ENCODE measurements at places on chromosomes 4 and X.

- H3K36me3 ChIP-seq = no peaks in the 10 kb centered on the region
- no peak for DNase-seq
- H3K27ac ChIP-seq = no peak overlapping the region
- H3K4me3 ChIP-seq = no peak overlapping the region
- no peaks in the 10 kb centered on the region for H3K27me3 ChIP-seq
Measured at GRCh38 chrX:56800801-56801200, 71.8 kb downstream of the NBDY start.

GRCh38 chr4:108533245-108533844 lies 87.0 kb upstream of the RPL34 start:
- no peaks in the 10 kb centered on the region for H3K4me1 ChIP-seq
- H3K36me3 ChIP-seq = no peaks in the 10 kb centered on the region
- no peak overlapping the region for H3K4me3 ChIP-seq
- H3K27me3 ChIP-seq = no peaks in the 10 kb centered on the region

DNA sequence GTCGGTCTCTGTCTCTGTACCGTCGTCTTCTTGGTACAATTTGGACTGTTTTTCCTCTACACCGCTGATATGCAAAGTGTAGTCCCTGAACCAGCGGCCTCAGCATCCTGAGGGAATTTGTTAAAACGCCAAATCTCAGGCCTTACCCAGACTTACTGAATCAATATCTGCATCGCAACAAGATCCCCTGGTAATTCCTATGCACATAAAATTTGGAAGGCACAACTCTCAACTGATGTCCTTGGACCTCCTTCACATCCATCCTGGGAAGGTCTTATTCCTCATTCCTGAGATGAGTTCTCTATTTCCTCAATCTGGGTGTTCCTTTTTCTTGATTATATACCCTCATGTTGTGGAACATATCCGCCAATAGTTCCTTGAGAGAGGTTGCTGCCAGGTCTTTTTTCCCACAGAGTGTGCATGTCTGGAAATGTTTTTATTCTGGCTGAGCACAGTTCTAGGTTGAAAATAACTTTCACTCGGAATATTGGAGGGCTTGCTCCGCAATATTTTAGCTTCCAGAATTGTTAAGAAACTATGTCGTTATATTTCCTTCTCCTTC lies 738 bp upstream of the HPF1 start:
- H3K4me1 ChIP-seq = peaks cover 10% of the 10 kb centered on the region
- H3K36me3 ChIP-seq = no peaks in the 10 kb centered on the region
- H3K27me3 ChIP-seq = no peaks in the 10 kb centered on the region
- no peak for DNase-seq
- H3K27ac ChIP-seq = peak overlapping the region; percentile 63

GRCh38 chrX:10471418-10471817 lies 149.0 kb downstream of the MID1 start:
- H3K36me3 ChIP-seq = no peaks in the 10 kb centered on the region
- no peaks in the 10 kb centered on the region for H3K4me1 ChIP-seq
- no peak for DNase-seq
- H3K27me3 ChIP-seq = no peaks in the 10 kb centered on the region

DNA sequence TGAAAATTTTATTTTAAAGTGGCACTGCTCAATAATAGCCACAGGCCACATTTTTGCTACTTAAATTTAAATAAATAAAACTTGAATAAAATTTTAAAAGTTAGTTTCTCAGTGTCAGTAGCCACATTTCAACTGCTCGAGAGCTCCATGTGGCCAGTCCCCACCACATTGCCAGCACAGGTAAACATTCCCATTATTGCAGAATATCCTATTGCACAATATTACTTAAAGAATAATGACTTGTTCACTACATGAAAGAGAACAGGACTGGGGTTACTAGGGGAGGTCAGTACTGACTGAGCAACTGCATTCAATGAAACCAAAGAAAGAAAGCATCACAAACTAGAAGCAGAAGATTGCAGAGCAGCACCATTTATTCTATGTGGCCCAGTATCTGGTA lies 2201.6 kb upstream of the TENM3 start:
- no peaks in the 10 kb centered on the region for H3K36me3 ChIP-seq
- DNase-seq = no peak
- no peaks in the 10 kb centered on the region for H3K4me1 ChIP-seq

DNA sequence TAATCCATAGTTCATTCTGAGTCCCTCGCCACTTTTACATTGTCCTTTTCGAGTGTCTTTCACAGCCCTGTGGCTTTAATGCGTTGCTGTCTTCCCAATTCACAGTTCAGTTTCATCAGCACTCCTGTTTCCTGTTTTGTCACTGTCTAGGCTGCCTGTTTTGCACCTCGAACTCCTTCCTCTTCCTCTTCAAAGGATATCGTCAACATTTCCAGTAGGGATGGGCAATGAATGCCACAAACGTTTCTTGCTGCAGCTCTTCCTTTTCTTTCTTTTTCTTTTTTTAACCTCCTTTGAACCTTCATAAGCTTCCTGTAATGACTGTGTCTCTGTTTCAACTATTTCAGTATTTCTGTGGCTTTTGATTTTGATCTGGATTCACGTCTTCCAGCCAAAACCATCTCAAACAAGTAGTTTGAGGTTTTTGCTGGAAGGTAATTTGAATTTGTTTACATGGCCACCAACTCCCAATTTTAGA lies 105.4 kb downstream of the ANXA3 start:
- no peak overlapping the region for H3K4me3 ChIP-seq
- no peaks in the 10 kb centered on the region for H3K27me3 ChIP-seq
- no peak for DNase-seq
- H3K36me3 ChIP-seq = no peaks in the 10 kb centered on the region

DNA sequence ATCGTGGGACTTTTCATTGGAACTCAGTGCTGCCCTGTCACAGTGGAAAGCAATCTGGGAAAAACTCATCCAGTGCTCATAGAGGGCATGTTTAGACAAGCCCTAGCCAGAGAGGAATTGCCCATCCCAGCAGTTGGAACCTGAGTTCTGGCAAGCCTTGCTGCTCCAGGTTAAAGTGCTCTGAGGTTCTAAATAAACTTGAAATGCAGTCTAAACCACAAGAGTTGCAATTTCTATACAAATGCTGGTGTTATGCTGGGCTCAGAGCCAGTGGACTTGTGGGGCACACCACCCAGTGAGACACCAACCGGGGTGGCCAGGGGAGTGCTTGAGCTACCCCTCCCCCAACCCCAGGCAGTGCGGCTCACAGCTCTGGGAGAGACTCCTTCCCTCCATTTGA lies 142.8 kb upstream of the PPP1R2C start:
- no peaks in the 10 kb centered on the region for H3K27me3 ChIP-seq
- H3K27ac ChIP-seq = no peak overlapping the region
- no peaks in the 10 kb centered on the region for H3K36me3 ChIP-seq
- H3K4me3 ChIP-seq = no peak overlapping the region
- H3K4me1 ChIP-seq = no peaks in the 10 kb centered on the region

DNA sequence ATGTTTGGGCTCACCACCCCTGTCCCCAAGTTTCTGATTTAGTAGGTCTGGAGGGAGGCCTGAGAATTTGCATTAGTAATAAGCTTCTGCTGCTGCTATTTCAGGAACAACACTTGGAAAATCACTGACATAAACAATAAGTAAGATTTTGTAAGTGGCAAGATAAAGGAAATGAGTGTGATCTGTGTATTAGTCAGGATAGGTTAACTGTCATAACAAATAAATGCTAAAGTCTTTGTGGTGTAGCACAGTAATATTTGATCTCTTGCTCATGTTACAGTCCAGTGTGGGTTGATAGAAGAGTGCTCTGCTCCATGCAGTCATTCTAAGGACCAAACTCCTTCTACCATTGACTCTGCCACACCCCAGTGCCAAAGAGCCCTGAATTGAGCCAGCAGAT lies 67.0 kb downstream of the NHS start:
- no peaks in the 10 kb centered on the region for H3K4me1 ChIP-seq
- H3K27ac ChIP-seq = no peak overlapping the region
- no peaks in the 10 kb centered on the region for H3K27me3 ChIP-seq
- no peak overlapping the region for H3K4me3 ChIP-seq
- H3K36me3 ChIP-seq = no peaks in the 10 kb centered on the region

DNA sequence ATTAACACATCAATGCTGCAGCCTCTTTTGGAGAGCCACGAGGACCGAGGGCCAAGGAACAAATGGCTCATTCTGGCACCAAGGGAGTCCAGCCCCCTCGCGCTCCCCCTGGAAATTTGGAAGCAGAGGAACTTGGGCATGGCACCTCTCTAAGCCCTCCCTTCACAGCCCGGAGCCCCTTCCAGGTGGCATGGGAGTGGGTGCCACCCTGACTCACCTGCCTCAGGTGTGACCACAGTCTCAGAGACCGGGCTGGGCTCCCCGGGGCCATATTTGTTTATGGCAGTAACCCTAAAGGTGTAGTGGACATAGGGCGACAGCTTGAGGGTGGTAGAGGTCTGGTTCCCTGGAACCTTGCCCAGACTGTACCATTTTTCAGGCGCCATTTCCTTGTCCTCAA lies 18.8 kb downstream of the L1CAM start:
- H3K27me3 ChIP-seq = peaks cover 35% of the 10 kb centered on the region
- no peak overlapping the region for H3K27ac ChIP-seq
- no peaks in the 10 kb centered on the region for H3K36me3 ChIP-seq
- DNase-seq = no peak

DNA sequence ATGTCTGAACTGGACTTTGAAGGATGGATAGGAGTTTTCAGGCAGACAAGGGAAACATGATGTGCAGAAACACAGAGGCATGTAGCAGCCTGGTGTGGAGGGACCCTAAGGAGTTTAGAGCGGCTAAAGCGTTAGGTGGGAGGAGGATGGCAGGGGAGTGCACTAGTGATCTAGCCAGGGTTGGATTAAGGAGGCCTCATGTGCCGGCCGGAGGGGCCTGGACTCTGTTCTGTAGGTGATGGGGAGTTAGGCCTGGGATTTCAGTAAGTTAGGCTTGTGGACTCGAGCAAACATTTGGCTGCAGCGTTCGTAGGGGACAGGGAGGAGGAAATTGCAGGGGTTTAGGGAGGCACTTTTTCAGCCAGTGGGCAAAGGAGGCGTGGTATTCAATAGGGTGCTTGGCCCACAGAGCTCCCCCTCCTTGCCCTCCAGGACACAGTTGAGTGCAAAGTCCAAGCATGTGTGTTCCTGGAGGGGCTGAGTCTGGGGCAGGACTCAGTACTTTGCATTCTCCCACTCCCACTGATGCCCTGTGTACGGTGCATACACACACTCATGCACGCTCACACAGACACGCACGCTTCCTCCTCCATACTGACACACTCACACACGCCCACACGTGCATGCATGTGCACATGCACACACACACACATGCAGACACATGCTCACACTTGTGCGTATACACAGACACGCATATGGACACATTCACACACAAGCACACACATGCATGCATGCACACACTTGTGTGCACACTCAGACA lies 18.6 kb downstream of the PSAPL1 start:
- no peak overlapping the region for H3K27ac ChIP-seq
- no peaks in the 10 kb centered on the region for H3K27me3 ChIP-seq
- no peak overlapping the region for H3K4me3 ChIP-seq
- no peak for DNase-seq
- no peaks in the 10 kb centered on the region for H3K36me3 ChIP-seq

GRCh38 chrX:116618546-116618945 lies 155.8 kb upstream of the CT83 start:
- no peaks in the 10 kb centered on the region for H3K27me3 ChIP-seq
- H3K4me1 ChIP-seq = no peaks in the 10 kb centered on the region
- H3K4me3 ChIP-seq = no peak overlapping the region
- no peak for DNase-seq
- H3K36me3 ChIP-seq = no peaks in the 10 kb centered on the region

DNA sequence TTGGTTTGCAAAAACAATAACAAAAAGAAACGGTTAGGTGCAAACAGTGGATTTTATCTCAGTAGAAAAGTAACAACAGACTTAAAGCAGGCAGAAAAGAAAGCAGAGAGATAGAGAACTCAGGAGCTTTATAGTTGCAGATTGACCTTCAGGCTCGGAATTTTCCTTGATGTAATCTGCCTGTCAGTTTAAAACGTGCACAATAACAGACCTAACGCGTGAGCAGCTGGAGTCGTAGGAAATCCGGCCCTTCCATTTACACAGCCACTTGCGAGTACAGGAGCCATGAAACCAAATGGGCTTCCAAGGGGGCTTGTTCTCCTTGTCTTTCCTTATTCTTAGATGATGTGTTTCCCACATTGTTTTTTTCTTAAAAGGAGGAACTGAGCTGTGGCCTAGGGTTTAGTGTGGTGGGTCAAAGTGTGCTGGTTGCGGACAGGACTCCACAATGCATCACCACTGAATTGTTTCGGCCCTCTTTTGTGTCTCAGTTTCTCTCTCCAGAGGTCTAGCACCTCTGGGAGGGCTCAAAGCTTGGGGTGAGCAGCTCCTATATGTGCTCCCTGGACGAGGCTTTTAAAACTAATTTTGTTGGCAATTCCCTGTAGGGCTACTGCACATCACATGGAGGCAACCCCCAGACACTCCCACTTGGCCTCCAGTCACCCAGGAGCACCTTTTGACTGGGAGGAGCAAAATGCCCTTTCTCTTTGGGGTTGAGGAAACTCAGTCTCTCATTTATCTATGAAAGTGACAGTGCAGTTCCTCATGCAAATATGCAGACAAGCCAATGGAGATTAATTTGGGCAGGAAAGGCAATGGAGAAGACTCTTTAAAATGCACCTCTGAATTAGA lies 13.9 kb upstream of the MPP1 start:
- H3K27me3 ChIP-seq = no peaks in the 10 kb centered on the region
- H3K4me3 ChIP-seq = no peak overlapping the region
- no peak for DNase-seq
- H3K27ac ChIP-seq = no peak overlapping the region
- H3K36me3 ChIP-seq = no peaks in the 10 kb centered on the region

DNA sequence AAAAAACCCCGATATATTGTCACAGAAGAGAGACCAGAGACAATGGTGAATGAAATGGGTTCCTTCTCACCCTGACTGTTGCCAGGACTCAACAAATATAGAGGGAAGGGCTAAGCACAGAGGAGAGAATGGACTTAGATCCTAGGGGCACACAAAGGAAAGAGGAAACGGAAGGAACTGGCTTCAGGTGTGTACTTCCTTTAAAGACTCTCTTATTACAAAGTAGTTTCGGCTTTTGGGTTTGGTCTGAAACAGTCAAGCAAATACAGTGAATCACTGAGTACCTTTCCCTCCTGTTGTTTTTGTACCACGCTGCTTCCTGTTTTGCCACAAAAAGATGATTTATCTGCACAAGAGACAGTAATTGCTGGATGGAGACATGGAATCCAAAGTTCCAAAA lies 46.1 kb upstream of the S100G start:
- H3K4me3 ChIP-seq = no peak overlapping the region
- H3K27ac ChIP-seq = peak overlapping the region; percentile 62
- H3K27me3 ChIP-seq = no peaks in the 10 kb centered on the region
- H3K36me3 ChIP-seq = no peaks in the 10 kb centered on the region
- peaks cover 4% of the 10 kb centered on the region for H3K4me1 ChIP-seq

- DNase-seq = peak; percentile 52
- no peaks in the 10 kb centered on the region for H3K36me3 ChIP-seq
- H3K27me3 ChIP-seq = no peaks in the 10 kb centered on the region
Measured at GRCh38 chr4:149980941-149981340, 97.3 kb upstream of the DCLK2 start.

DNA sequence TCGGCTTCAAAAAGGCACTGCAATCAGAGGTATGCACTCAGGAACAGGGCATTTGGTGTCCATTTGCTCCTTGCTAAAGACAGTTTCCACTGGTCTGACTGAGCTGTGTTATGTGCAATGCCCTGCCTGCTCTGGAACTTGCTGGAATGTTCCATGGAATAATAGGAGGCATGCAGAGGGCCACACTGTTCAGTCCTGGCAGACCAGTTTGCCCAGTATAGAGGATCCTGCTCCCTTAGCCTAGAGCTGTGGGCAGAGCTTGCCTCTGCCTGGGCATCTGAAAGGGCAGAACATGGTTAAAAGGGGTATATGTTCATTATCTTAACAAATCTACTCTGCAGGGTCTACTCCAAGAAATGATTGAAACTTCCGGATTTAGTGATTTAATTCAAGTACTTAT lies 27.8 kb upstream of the CD99L2 start:
- H3K36me3 ChIP-seq = no peaks in the 10 kb centered on the region
- no peaks in the 10 kb centered on the region for H3K27me3 ChIP-seq
- no peak overlapping the region for H3K27ac ChIP-seq
- H3K4me1 ChIP-seq = no peaks in the 10 kb centered on the region
